ENCODE measurements at places on chromosomes 7 and 10. TPM values are rescaled to one million over a fixed set of nuclear protein-coding genes. Genes with fewer than 3 reads are reported as not detected.

Gene NEUROD6
- not detected for total RNA-seq

Gene MSRB2
- 28.9 TPM for total RNA-seq

Gene RBM48
- total RNA-seq, result 13.6 TPM

Gene LEP
- total RNA-seq, result not detected

Gene TMEM209
- 43.6 TPM for total RNA-seq

Gene FFAR4
- not detected for total RNA-seq

Gene ECHS1
- 98.1 TPM for total RNA-seq

Gene DNAJB12
- 36.5 TPM for total RNA-seq

GRCh38 chr7:55104712-55105433, 86.1 kb downstream of the EGFR start:
- DNase-seq, result no peak

- DNase-seq, result no peak
Measured at GRCh38 chr7:90173127-90173844, 19.0 kb downstream of the STEAP1 start.

GRCh38 chr7:117270371-117270770, 52.5 kb downstream of the WNT2 start:
- DNase-seq, result no peak

DNA sequence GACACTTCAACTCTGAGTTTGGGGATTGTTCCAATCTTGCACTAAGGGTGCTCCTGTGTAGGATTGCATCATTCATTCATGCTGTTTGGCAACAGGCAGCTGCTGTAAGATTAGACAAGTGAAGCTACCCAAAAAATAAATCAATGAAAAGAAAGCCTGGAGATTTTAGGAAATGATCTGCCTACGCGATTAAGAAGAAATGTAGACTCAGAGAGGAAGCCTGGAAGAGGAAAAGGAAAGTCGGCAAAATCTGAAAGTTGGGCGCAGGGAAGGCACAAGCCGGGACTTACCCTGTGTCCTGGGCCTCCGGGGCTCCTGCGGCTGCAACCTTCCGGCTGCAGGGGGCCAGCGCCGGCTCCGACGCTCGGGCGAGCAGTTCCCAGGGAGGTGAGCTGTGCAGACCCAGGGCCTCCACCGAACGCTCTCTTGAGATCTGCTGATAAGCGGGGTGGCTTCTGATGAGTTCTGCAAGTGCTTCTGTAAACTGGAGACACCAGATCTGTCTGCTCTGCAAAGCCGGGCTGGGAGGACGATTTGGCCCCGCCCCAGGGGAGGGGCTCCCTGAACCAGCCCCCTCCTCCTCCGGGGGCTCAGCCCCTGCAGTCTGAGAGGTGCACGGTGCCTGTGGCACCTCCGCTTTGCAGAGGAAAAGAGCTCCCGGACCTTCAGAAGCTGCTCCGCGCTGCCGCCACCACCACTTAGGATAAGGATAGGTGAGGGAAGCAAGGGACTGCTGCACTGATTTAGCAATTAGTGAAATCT, 17.4 kb downstream of the PSPH start:
- DNase-seq, result peak; percentile 70

DNA sequence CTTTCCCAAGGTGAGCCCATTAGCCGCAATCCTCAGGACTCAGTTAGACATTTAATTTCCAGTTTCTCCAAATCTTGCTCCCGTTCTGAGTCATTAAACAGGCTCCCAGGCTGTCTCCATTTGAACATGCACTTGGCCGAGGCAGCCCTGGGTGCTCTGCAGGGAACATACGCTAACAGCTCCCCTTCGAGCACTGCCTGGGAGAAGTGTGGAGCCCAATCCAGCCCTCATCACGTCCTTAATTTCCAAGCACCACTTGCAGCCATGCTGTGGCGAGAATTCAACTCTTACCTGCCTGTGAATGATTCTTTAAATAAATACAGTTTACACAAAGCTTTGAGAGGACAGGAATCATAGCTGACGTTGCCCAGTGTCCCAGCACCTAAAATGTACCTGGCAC, 218.2 kb downstream of the CCSER2 start:
- DNase-seq, result no peak

GRCh38 chr7:84302949-84303348, 108.4 kb upstream of the SEMA3A start:
- no peak for DNase-seq

- DNase-seq, result no peak
Measured at GRCh38 chr10:16905320-16905719, 88.1 kb upstream of the RSU1 start.

DNA sequence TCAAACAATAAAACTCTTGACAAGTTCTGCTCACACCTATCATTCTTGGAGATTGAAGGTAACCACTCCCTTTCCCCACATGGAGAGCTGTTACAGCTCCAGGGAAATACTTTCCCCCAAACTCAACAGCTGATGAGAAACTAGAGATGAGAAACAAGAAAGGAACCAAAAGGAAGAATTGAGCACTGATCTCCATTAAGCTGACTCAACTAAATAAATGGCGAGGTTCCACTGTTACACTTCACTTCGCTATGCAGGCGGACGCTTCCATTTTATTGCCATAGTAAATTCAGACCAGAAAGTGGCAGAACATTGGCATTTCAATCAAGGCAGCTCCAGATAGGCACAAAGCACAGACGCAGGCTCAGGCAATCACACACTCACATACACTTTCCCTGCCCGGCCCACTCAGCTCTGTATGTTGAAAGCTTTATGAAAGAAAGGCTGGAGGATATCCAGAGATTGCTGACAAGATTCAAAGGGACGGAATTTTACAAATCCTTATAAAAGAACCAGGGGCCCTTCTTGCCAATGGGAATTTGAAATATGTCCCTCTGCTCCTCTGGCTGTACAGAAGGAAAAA, 11.5 kb upstream of the YAE1 start:
- no peak for DNase-seq

DNA sequence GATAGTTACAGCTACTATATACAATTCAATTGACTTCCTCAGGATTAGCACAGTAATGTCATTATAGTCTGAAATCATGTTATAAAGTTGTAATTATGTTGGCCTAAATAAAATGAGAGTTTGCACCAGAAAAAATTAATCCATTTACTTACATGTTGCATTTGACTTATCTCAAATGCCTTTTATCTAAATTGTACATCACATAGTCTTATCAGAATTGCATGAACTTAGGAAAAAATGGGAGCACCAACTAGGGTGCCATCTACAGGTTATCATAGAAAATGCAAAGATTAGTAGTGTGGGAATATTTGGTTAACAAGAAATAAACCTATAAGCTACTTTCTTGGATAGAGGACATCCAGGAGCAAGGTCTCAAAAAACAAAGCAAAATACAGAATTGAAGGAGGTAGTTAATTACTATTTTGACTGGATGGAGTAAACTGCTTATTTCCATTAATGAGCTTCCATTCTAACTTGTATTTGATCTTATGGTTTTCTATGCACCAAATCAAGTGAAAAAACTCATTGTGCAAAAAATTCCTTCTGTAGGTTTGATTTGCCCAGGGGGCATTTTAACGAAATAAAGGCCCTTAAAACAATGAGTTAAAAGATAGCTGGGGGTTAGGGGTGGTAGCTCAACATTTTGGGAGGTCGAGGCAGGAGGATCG, 60.0 kb upstream of the ORC5 start:
- no peak for DNase-seq

- DNase-seq, result peak; percentile 66
Measured at GRCh38 chr10:121886997-121887622, 40.7 kb downstream of the ATE1 start.

DNA sequence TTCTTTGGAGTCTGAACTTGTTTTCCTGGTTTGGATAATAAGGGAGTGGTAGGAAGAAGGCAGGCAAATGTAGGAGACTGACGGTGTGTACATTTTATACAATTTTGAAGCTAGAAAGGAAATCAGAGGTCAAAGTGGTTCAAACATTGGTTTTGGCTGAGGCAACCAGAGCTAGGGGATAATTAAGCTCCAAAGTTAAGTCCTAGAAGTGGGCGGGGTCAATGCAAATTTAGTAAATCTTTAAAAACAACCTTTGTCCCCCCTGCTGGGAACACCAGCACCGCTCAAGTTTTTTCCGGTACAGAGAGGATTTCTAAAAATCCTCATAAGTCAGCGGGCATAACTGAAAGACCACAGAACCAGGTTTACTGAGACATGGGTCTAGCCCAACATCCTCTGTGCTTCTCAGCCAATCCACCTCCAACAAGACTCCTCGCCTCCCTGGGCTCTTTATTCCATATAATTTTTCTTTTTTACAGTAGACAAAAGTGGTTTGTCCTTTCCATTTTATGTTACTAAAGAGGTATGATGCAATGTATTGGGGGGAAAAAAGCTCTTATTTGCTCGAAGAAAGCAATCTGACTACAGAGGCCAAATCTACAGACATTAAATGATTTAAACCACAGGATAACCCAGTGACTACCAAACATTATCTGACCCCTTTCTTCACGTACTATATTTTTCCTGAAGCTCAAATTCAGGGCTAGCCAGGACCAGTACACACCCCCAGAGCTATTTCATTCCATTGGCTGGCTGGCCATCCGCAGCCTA, 1.6 kb downstream of the GLUD1 start:
- DNase-seq, result no peak

GRCh38 chr10:5910323-5911100, 20.5 kb downstream of the FBH1 start:
- DNase-seq, result no peak

- no peak for DNase-seq
Measured at GRCh38 chr7:101558742-101559325, 70.3 kb downstream of the MYL10 start.

DNA sequence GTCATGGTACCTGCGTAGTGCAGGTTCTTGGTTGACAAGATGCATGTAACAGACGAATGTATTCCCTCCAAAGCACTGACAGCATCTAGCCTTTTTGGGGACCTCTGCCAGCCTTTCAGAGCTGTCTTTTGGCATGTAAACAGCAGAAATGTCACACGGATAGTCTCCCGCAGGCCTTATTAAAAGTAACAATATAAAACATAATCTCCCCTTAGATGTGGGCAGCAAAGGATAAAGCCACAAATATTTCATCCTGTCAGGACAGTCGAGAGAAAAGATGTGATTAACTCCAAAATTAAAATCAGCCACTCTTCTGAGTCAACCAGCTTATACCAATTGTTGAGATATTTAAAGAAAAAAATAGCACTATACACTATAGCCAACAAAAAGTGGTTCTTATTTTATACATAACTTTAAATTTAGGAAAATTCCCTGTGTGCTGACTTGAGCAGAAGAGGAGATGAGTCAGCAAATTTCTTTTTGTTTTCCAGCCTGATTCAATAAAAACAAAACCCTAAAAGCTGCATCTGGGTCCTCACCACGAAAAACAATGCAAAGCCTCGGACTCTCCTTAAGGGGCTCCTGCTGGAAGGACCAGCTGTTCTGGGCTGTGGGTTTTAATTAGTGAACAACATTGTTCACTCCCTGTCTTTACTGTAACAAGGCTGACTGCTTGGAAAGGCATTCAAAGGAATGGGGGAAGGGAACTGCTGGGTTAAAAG, 240.2 kb downstream of the ADAM12 start:
- DNase-seq, result no peak

- DNase-seq, result no peak
Measured at GRCh38 chr7:20307119-20307518, 23.6 kb upstream of the ITGB8 start.

DNA sequence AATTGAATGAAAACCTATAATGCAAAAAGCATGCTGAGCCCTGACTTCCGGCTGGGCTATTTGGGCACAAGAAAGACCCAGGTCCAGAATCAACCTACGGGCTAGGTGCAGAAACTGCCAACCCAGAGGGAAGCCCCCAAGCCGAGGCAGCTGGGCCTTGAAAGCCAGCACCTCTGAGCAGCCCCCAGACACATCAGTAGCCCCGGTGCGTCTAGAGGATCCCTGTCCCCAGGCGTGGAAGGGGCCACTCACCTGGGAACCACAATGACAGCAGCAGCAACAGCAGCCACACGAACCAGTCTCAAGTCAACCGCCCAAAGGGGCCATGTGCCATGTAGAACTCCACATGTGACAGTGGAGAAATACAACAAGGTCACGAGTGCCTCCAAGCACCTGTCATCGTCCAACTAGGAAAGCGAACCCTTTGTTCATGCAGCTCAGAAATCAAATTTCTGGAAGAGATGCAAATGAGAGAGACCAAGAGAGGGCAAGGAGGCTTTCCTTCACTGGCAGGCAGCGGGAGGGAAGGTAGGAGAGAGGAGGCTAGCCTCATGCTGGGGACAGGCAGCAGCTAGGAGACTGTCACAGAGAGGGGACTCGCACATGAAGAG, 57.5 kb upstream of the CHST15 start:
- DNase-seq, result no peak

DNA sequence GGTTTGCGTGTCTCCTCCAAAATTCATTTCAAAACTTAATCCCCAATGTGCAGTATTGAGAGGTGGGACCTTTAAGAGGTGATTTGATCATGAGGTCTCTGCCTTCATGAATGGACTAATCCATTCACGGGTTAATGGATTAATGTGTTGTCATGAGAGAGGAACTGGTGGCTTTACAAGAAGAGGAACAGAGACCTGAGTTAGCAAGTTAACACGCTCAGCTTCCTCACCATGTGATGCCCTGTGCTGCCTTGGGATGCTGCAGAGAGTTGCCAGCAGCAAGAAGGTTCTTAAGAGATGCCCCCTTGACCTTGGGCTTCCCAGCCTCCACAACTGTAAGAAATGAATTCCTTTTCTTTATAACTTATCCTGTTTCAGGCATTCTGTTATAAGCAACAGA, 3.7 kb upstream of the TCTN3 start:
- no peak for DNase-seq

DNA sequence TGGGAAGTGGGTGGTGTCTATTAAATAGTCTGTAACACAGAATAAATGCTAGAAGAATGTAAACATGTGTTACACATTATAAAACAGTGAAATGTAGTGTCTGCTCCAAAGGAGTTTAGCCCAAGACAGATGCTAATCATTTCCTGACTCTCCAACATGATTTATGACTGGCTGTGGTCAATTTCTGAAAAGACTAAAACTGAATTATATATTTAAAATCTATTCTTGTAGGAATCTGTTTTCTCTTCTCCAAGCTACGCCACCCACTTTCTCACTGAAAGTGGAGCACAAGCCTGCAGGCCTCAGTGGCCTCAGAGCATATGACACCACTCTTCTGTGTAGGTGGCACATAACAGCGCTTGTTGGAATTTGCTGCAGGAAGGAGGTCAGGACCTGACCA, 44.4 kb downstream of the CTTNBP2 start:
- no peak for DNase-seq

- no peak for DNase-seq
Measured at GRCh38 chr7:156932006-156932405, 17.5 kb upstream of the NOM1 start.

- no peak for DNase-seq
Measured at GRCh38 chr10:103998805-103999204, 31.9 kb downstream of the SLK start.

DNA sequence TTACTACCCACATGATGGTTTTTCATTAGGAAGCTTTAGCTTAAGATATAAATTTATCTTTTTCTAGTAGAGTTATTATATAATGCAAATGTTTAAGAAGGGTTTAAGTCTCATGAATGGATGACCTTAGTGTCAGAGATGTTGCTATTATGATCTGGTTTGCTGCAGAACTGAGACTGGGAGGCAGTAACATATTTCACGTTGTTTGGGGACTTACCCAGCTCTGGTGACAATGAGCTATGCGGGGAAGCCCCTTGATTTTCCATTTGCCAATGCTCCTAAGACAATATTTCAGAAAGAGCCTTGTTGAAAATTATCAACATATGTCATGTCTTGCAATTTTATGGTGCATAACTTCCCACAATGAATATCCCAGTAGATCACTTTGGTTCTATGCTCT, 754.6 kb downstream of the REEP3 start:
- DNase-seq, result no peak

GRCh38 chr10:58697691-58698090, 185.0 kb downstream of the BICC1 start:
- no peak for DNase-seq

GRCh38 chr7:85150624-85151023, 36.2 kb downstream of the SEMA3D start:
- no peak for DNase-seq

- no peak for DNase-seq
Measured at GRCh38 chr7:156017431-156017830, 205.2 kb upstream of the SHH start.

Measured in neural crest cell (in vitro differentiated cells).